RWPE1 (cell line): ENCODE measurements at places on chromosomes 1 and 21.
A peak's percentile ranks its signal among the peaks of the same experiment; 100 is the strongest.

DNA sequence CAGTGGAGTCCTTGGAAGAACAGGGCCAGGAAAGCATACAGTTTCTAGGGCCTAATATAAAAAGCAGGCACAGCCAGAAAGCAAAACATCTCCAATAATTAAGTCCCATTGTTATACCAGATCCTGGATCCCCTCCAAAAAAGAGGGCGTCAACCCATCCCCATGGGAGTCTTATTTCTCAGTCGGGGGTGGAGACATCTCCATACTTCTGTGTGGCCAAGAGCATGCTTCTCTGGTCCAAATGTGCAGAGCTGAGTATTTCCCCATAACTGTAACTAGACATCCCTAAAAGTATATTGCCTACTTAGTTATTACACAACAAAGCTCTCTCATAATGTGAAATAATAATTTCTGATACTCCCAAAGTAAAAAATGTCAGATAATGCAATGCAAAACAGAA is 104.2 kb upstream of the SOX13 start:
- no peak for DNase-seq

DNA sequence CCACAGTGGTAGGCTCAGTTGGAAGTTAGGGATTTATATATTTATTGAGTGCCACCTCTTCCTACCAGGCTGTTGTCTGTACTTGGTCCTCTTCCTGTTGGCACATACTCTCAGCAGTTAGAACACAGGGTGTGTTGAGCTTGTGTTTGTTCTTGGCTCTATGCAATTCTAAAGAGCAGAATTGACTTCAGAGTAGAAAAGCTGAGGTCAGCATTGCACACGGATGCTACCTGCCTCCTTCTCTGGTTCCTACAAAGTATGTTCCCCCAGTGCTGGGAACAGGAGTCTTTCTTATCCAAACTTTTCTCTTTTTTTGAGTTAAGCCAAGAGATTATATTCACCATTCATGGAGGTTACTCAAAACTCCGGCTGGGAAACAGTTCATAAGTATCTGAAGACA is 16.5 kb upstream of the CD53 start:
- no peak for DNase-seq

DNA sequence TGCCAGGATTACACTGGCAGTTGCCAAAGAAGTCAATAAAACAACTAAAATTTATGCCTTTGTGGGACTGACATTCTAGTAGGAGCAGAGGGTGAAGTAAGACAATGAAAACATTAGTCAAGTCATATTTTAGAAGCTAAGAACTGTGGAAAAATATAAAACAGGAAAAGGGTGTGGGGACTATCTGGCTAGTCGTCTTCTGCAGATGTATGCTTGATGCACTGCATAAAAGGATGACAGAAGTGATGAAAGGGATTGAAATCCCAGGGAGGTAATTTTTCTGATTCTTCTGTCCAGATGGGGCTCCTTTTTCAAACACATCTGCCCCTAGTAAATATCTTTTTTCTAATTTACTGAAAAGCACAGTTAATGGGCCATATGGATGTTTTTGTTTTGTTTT is 706.3 kb downstream of the ADGRL2 start:
- no peak for DNase-seq

DNA sequence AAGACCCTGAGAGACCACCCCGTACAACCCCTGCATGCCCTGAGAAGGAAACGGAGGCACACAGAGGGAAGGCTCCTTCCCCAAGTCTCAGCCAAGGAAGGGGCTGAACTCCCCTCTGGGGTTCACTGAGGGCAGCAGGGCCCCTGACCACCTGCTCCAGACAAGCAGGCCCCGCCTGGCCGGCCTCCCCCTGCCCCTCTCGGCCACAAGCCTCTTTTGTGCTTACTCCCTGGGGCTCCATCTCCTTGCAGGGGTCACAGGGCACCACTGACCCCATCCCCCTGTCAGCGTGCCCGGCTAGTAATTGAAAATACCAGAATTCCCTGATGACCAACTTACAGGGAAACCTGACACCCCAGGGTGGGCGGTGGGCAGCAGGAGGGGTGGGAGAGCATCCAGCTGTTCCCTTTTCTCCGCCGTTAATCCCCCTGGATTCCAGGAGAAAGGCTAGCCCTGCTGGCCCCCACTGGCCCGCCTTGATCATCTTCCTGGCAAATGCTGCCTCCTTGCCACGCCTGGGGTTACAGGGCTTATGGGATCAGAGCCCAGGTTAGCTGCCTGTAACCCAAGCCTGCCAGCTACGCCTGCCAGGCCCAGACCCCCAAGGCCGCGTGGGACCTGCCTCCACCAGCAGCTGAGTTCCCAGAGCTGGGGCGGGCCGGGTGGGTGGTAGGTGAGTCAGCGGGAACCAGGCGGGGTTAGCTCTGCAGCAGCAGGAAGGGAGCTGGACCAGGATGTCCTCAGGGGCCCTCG is 96.1 kb downstream of the LACTBL1 start:
- DNase-seq = peak; percentile 46

DNA sequence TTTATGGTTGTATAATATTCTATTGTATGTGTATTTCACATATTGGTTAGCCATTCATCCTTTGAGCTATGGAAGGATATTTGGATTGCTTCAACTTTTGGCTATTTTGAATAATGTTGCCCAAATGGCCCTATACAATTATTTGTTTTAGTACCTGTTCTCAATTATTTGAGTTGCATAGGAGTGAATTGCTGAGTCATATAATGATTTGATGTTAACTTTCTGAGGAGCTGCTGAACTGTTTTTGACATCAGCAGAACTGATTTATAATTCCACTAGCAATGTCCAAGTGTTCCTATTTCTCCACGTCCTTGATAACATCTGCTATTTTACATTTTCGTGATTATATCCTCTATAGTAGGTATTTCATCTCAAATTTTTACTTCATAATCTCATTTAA is 839.9 kb downstream of the KCNT2 start:
- no peak for DNase-seq

DNA sequence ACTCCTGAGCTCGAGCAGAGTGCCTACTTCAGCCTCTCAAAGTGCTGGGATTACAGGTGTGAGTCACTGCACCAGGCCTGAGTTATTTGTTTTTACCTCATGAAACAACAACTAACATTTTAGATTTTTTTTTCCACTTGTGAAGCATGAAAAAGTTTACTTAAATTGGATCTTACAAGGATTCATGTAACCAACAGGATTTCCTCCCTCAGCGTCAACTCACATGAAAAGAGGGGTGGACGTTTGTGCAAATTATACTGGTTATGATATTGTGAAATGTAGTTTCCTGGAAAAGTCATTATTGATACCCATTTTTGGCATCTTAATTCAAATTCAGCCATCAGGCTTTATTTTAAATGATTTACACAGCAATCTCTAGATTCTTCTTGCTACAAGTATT is 6.5 kb downstream of the CNST start:
- DNase-seq = no peak

- no peak for DNase-seq
These were observed 58.4 kb downstream of the AGPAT3 start for GRCh38 chr21:43923391-43923790.
